ENCODE measurements at places on chromosomes 5 and 9.

- peak; percentile 28 for DNase-seq
Measured at GRCh38 chr5:126490167-126490940, 67.1 kb downstream of the GRAMD2B start.

DNA sequence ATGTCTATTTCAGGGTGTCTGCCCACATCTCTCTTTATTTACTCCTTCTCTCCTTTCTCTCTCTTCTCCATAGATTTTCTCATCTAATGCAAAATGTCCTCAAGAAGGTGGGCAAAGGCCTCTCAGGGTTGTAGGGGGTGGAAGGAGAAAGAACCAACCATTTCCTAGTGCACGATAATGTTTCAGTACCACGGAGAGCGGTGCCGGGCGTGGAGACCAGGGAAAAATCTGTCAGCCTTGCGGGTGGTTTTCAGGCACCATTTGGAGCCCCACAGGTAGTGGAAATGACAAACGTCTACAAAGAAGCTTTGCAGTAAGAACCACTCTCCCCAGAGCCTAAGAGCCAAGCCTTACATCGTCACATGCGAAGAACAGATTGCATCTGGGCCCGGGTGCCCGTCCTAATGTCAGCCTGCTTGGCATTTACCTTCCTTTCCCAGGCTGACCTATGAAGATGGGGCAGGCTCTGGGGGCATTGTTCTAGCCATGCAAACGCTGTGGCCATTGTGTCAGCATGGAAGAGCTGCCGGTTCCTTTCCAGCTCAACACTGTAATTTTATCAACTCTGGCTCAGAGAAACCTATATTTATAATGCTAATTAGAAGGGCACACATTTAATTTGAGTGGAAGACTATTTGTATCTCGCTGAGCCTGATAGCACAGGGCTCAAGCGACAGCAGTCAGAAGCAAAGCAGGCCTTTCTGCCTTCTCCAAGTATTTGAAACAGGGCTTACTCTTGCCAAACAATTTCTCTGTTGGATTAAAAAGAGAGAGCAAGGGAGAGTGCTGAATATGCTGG lies 430.1 kb upstream of the WWC1 start:
- DNase-seq, result no peak

- no peak for DNase-seq
Measured at GRCh38 chr9:81071108-81071507, 618.2 kb downstream of the TLE1 start.

GRCh38 chr9:96376891-96377874 lies 6.3 kb downstream of the SLC35D2 start:
- DNase-seq, result no peak

- no peak for DNase-seq
Measured at GRCh38 chr5:133793756-133794465, 174.5 kb downstream of the C5orf15 start.

DNA sequence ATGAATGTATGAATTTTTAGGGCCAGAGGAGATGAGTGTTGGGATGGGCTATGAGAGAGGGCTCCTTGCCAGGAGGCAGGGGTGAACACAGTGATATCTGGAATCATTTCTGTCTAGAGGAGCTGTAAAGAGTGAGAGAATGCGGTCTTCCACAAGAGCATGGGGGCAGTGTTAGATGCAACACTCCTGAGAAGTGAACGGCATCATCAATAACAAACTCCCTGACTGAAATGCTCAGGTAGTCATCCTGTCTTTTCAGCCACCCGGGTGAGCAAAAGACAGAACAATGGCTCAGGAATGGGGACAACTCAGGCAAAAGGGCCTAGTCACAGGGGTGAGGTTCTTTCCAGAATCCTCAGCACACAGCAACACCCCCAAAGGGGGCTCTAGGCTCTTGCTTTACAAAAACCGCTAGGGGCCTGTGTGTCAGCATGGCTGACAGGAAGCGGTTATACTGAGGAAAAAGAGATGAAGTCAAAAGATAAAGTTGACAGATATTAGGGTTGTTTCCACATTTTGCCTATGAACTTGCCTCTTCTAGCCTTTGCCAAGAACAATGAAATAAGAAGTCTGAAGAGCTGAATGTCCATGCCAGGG lies 104.6 kb upstream of the LRRTM2 start:
- DNase-seq, result no peak

DNA sequence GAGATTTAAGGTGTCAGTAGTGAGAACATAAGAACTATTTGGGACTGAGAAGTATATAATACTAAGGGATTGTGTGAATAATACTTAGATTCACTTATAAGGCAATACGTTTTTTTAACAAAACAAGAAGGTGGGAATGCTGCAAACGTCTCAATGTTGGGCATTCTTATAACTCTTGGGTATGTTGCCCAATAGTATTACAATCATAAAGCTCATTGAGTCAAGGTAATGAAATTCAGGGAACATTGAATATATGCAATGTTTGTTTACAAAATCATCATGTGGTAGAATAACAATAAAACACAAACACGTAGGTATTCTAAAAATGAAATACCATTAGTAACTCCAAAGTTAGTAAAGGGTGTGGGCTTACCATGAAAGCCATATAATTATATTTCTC lies 400.7 kb downstream of the KIAA0825 start:
- no peak for DNase-seq

- peak; percentile 61 for DNase-seq
Measured at GRCh38 chr9:130997925-130998596, 10.9 kb upstream of the LAMC3 start.

- no peak for DNase-seq
Measured at GRCh38 chr9:70192707-70193106, 66.1 kb upstream of the SMC5 start.

GRCh38 chr9:127526655-127527559 lies 75.6 kb downstream of the LRSAM1 start:
- DNase-seq, result no peak
